PC-9 (cell line): ENCODE measurements at places on chromosomes 16 and 17. TPM values are rescaled to one million over a fixed set of nuclear protein-coding genes. Genes with fewer than 3 reads are reported as not detected.

ZNF750 gene
- 0.35 and 0.44 TPM in 2 replicates for total RNA-seq

KDM6B gene
- total RNA-seq = 41.3 and 41.8 TPM in 2 replicates

TMED6 gene
- 0.59 TPM in 1 of 2 replicates, not detected in the other for total RNA-seq

SLC13A2 gene
- total RNA-seq = not detected in 2 replicates
